ENCODE measurements at places on chromosomes 13 and 19. TPM values are rescaled to one million over a fixed set of nuclear protein-coding genes. Genes with fewer than 3 reads are reported as not detected.

Gene SHD
- total RNA-seq, result not detected

Gene ZNF835
- 1.4 TPM for total RNA-seq

Gene ZNF66
- 14.0 TPM for total RNA-seq

DNA sequence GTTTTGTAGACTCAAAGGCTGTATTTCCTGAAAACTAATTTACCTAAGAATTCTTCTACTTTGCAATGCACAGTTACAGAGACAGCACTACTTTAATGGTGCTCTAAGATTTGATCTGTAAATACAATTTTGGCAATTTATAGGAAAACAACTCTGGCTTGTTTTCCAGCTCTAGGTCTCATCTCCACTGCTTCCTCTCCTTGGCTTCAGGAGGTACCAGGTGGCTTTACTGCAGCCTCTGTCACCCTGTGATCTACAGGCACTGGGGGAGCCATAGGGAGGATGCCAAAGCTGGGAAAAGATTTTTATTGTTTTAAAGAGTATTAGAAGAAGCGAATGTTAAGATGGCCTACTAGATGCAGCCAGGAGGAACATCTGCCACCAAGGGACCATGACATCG, 1563.6 kb downstream of the OLFM4 start:
- no peak for DNase-seq

Gene USHBP1
- 0.27 TPM for total RNA-seq

- DNase-seq, result no peak
Measured at GRCh38 chr13:25232937-25233515, 54.3 kb downstream of the MTMR6 start.
